ENCODE measurements at places on chromosomes 5 and 9.

DNA sequence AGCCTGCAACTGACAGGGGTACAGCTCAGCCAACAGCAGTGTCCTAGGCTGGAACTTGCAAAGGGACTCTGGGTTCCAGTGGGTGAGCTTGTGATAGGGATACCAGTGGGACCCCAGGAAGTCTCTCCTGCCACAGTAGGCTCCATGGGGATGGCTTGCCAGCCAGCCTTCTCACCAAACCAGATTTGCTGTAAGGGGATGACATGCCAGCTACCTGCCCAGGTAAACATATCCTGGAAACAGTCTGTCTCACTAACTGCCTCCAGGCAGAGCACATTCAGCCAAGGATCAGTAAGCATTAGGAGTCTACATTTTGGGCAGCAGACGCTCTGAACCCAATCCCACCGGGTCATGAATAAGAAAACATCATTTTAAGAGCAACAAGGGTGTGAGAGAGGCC, 49.9 kb downstream of the SIL1 start:
- DNase-seq = no peak

DNA sequence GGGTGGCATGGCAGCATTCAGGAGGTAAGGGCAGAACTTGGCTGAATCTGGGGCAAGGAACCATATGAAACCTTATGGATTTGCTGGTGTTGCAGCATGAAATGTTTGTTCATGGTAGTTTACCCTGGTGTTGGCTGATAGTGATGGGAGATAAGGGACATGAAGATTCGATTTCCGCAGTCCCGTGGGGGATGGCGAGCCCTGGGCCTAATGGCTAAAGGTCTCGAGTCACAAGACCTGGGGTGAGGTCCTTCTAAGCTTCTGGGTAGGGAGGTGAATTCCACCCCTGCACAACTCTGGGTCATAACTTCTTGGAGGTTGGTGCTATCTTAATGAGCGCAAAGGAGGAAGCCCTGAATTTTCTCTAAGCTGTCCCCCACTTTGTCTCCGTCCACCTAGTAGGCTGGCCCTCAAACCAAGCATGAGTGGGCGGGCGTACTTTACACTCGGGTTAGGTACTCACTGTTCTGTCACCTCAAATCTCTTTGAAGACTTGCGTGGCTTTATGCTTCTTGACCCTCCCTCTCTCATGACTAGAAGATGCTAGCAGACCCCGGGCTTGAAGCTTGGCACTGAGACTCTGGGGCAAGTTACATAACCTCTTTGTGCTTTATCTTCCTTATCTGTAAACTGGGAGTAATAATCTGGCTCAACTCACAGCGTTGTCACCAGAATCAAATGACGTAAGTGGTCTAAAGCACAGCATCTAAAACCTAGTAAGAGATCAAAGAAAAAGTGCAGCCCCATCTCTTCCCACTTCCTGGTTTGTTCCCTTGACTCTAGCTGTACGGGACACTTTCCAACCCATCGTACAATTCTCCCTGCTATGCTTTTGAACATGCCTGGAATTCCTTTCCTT, 72.5 kb downstream of the BASP1 start:
- no peak for DNase-seq

GRCh38 chr5:121737120-121737519, 114.6 kb upstream of the FTMT start:
- DNase-seq = no peak

GRCh38 chr9:88259001-88259400, 120.7 kb upstream of the SPATA31C2 start:
- no peak for DNase-seq

GRCh38 chr5:43309637-43310036, 3.6 kb downstream of the HMGCS1 start:
- DNase-seq = no peak

DNA sequence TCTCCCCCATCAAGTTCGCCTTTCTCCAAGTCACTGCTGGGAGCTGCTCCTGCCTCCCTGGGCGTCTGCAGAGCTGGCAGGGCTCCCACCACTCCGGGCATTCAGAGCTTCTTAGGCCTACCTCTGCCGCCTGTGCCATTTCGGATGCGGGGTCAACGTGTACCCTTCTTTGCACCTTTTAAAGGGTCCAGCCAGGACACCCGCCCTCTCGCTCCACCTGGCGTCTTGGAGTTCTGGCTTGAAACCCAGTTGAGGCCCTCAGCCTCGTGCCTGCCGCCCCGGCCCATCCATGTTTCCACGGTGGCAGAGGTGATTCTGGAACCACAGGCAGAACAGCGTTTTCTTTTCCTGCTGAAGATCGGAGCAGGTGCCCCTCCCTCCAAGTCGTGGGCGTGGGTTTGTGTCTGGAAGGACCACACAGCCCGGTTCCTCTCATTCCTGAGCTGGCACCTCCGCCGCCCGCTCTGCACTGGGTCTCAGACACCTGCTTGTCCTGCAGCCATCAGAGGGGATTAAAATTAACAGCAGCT, 32.9 kb downstream of the NDUFS6 start:
- no peak for DNase-seq

DNA sequence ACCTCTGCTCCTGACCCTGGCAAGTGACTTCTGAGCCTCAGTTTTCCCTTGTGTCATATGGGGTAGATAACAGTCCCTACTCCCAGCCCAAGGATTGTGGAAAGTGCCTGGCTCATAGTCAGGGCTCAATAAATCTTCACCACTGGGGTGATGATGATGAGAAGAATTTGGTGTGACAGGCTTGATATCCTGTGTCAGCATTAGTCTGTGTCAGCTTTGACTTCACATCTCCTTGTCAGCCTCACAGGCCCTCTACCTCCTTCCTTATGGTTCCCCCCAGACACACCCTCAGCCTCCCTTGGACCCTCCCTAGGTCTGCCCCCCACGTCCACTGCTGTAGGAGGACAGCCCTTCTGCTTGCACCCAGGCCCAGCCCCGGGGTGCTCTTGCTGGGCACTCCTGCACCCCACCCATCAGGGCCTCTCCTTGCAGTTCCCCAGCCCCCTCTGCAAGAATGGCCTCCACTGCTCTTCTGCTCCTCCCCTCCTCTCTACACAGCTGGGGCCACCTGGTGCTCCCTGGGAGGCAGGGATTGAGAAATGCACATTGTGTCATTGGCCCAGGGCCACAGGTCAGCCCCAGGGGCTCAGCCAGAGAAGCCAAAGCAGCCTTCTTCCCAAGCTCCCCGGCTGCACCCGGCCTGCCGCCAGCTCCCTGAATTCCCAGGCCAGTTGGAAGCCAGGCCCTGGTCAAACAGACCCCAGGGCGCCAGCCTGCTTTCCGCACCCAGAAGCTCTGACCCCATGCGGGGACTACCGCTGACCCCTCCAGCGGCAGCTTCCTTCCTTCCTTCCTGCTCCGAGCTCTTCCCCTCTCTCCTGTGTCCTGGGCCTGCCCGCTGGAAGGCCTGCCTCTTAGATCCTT, 7.7 kb downstream of the FGFR4 start:
- no peak for DNase-seq

DNA sequence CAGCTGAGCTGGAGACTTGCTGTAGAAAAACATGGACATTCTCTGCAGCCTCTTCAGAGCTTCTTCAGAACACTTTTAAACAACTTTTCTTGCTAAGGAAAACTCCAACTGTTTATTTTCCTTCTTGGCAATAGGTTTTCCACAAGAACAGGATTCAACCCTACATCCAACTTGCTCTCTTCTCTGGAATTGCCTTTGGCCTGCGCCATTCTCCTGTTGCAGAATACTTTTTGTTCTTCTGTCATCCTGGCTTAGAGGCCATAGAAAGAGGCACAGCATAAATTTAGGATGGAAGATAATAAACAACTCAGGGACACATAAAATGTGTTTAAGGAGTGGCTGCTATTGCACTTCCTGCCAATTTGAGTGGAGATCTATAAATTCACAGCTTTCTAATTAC, 54.7 kb upstream of the ICE1 start:
- DNase-seq = no peak
